Activated T-cell treated with anti-CD3 and anti-CD28 coated beads, Interleukin-2, amount 50 U/mL, for 4 hours (primary cell): ENCODE measurements at places on chromosomes 5 and 9.

- no peak for DNase-seq
These were observed 239.3 kb upstream of the PRDM9 start for GRCh38 chr5:23268136-23268535.

DNA sequence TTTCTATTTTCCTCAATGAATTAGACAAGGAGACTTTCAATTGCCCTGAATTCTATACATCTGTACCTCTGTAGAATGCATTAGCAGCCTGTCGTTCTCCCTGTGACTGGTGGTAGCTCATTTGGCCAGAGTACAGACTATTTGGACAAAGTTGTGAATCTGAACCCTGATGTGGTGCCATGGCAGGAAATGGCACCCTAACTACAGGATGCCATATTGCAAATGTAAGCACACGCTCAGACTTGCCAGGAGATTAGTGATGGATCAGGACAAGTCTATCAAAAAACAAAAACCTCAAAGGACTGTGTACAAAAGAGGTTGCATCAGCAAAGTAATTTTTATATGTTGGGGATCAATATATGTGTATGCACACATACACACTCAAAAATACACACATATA, 58.3 kb downstream of the SVEP1 start:
- no peak for DNase-seq

- DNase-seq = no peak
These were observed 831 bp downstream of the IGFBPL1 start for GRCh38 chr9:38423273-38423972.

DNA sequence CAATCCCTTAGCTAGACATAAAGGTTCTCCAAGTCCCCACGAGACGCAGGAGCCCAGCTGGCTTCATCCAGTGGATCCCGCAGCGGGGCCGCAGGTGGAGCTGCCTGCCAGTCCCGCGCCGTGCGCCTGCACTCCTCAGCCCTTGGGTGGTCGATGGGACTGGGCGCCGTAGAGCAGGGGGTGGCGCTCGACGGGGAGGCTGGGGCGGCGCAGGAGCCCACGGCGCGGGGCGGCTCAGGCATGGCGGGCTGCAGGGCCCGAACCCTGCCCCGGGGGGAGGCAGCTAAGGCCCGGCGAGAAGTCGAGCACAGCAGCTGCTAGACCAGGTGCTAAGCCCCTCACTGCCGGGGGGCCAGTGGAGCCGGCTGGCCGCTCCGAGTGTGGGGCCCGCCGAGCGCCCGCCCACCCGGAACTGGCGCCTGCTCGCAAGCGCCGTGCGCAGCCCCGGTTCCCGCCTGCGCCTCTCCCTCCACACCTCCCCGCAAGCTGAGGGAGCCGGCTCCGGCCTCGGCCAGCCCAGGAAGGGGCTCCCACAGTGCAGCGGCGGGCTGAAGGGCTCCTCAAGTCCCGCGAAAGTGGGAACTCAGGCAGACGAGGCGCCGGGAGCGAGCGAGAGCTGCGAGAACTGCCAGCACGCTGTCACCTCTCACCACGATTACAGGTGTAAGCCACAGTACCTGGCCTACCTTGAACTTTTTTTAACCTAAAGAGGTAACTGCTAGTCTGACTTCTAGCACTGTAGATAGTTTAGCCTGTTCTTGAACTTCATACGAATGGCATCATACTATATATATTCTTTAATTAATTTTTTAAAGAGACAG, 35.5 kb downstream of the PTGS1 start:
- no peak for DNase-seq

DNA sequence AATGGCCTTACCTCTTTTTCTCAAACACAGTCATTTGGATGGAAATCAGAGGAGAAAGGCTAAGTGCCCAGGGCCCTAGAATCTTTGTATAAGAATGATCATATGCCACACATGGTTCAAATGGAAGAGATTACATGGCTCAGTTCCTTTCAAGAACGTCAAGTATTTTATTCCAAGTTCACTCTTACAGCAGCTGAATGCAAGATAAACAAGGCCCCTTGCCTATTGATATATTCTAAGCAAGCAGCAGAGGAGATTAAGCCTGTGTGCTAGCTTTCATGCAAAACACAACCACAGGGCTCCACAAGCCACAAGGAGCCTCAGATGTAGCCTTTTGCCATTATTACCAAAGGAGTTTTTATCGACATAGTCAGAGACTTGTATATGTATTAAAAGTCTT, 55.3 kb upstream of the SLCO6A1 start:
- no peak for DNase-seq

DNA sequence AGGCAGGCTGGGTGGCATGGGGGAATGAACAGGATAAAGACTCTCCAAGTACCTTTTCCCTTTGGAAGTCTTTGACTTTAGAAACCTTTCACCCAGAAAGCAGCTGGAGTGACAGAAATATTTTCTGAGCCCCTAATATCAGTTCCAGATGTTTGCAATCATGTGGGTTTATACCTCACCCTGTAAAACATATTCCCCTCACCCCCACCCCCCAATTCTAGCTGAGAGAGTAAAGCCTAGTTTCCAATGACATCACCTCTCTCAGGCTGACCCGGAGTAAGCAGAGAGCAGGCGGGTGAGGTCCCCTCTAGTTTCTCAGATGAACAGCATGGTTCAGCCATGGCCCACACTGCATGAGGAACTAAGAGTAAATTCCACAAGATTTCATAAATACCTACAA, 82.9 kb upstream of the TRIM32 start:
- no peak for DNase-seq

DNA sequence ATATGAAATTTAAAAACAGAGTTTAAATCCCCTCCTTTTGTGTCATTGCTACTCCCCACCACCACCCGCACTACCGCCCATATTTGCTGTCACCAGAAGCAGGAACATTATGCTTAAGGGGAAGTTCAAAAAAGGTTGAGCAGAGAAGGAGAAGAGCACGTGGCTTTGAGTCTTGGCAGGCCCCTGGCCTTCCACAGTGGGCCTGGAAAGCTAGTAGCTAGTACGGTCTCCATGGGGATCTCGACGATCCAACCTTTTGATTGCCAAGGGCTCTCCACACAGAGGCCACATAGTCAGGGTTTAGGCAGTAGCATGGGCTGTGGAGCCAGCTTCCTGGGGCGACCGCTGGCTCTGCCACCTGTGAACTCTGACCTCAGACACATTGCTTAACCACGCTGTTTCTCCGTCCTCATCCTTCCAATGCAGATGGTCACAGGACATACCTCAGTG, 90.1 kb downstream of the GOLPH3 start:
- DNase-seq = no peak

DNA sequence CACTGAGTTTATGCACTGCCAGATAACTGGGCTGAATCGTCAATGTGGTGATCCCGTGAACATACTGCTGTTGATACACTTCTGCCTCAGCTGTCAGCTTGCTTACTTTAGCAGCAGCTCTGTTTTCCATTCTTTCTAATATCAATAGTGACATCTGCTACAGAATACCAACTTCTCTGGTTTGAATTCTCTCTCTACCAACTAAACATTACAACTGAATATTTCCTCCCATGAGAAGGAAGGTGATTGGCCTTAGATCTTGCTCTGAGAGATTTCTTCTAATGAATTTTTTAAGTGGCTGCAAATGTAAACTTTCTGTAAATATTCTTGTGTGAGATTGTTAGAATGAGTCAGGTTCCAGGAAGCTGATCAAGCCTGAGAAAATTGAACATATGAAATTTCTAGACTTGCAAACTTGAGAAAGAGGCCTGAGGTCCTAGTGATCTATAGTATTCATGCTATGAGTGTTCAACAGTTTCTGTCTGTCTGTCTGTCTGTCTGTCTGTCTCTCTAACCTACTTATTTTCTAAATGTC, 205.5 kb upstream of the CDKN2B start:
- DNase-seq = no peak

DNA sequence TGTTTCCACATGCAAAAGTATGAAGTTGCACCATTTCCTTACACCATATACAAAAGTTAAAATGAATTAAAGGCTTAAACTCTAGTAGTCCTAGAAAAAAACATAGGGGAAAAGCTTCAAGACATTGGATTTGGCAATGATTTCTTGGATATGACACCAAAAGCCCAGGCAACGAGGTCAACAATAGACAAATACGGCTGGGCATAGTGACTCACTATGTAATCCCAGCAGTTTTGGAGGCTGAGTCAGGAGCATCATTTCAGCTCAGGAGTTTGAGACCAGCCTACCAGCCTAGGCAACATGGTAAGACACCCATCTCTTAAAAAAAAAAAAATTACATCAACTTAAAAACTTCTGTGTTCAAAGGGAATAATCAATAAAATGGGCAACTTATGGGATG, 30.9 kb upstream of the SREK1 start:
- DNase-seq = no peak

DNA sequence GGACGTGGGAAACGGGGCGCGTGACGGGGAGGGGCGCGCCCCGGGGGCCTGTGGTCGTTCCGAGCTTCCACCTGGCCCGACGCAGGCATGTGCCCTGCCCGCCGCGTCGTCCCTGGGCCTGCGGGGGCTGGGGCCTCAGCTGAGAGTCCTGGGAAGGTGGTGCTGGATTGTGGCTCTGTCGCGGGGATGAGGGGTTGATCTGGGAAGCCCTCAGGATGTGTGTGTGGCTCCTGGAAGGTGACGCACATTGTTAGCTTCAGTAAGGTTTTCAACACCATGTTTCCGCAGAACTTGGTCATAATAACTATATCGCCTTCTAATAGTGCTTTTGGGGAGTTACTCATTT, 589.1 kb downstream of the MTRR start:
- no peak for DNase-seq

GRCh38 chr9:114051706-114052105, 26.4 kb downstream of the AMBP start:
- DNase-seq = no peak

DNA sequence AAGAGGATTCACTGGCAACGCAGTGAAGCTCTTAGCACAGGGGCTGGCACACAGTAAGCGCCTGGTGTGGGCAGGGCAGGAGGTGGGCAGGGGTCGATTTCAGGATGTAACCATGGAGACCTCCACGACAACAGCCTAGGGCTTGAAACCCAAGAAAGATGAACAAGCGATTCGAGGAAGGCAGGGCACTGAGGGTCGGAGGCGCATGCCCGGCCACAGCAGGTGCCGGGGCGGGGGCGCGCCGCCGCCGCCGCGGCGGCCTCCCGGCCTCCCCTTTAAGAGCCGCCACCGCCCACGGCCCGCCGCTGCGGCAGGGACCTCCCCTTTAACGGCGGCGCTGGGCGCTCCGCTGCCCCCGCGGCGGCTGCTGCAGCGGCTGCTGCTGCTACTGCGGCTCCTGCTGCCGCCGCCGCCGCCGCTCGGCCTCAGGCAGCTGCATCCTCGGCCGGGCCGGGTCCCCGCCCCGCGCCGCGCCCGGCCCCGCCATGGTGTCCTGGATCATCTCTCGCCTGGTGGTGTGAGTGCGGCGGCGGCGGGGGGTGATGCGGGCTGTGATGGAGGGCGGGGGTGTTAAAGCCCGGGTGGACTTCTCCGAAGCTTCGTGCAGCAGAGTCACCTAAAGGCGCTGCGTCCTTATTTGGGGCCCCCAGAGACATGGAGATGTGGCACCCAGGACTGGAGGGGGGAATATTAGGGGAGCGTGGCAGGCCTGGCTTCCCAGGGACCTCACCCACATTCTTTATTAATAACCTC, at the start of gene REEP2:
Gene REEP2, plus strand, starts transcription at position 334 of the 753 bp plus-strand sequence. Its CDS starts 152 bp downstream, at position 486.
- DNase-seq = peak; percentile 60

- no peak for DNase-seq
These were observed 64.7 kb downstream of the FRMD3 start for GRCh38 chr9:83473488-83473971.

GRCh38 chr9:89911721-89912604, 307.2 kb downstream of the GADD45G start:
- no peak for DNase-seq

DNA sequence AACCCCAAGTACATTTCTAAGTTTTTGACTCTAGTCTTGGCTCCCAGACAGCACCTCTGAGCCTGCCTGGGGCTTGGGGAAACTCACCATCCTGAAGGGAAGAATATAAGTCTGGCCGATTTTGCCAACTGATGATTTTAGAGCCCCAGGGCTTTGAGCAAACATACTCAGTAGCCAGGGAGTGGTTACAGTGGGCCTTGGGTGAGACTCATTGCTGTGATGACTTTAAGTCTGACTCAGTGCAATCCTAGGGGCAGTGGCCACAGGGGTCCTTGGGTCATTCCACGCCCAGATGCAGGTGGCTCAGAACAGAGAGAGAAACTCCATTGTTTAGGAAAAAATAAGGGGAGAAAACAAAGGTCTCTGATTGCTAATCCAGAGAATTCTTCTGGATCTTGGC, 312.0 kb upstream of the EDIL3 start:
- no peak for DNase-seq

GRCh38 chr9:70256123-70256551, 2.6 kb upstream of the SMC5 start:
- DNase-seq = no peak

DNA sequence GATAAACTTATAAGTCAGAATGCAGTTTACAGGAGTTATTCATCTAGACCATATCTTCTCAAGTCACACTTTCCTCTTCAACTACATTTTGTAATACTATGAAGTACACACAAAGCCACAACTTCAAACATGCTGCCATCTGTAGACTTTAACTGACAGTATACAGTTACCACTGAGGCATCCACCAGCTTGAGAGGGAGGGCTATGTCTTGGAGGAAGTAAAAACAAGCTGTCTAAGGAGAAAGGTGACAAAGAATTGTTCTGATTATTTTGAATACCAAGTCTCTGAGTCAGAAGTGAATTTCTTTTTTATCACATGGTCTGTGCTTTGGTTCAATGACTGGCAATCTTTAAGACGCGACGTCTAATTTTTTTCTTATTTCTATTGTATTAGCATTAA, 97.6 kb upstream of the CDH10 start:
- DNase-seq = no peak

DNA sequence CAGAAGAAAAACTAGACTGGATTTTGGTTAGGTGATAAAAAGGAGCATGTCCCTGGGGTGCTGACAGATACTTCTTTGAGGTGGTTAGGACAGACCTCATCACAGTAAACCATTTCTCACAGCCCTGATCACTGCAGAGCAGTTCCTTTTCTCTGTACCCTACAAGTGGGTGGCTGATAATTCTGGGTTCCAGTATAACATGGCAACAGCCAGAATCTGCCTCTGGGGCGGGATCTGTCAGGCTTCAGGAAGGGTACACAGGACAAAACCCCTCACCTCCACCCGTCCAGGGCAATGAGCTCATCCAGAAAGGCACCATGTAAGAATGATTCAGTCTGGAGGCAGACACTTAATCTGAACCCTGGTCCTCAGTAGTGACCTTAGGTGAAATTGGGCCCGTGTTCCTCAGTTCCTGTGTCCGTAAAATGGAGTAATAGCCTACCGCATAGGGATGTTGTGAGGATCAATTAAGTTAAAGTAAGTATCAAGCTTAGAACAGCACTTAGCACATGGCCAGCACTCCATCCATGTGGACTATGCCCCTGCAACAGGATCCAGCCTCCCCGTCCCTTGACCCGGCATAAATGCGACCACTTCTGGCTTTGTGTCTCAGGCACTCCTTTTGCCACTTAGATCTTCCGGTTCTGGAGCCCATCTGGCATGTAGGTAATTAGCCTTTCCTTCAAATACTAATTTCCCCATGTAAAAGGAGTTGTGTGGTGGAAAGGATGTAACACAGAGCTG, 129.2 kb downstream of the LHFPL2 start:
- no peak for DNase-seq

GRCh38 chr5:59760785-59761348, 132.7 kb downstream of the PDE4D start:
- no peak for DNase-seq

GRCh38 chr5:53537711-53538110, 22.7 kb upstream of the NDUFS4 start:
- no peak for DNase-seq
